ENCODE measurements at places on chromosomes 11 and 22. TPM values are rescaled to one million over a fixed set of nuclear protein-coding genes. Genes with fewer than 3 reads are reported as not detected.

GRCh38 chr11:105372206-105372605 lies 232.6 kb upstream of the CARD18 start:
- no peak for DNase-seq

DNA sequence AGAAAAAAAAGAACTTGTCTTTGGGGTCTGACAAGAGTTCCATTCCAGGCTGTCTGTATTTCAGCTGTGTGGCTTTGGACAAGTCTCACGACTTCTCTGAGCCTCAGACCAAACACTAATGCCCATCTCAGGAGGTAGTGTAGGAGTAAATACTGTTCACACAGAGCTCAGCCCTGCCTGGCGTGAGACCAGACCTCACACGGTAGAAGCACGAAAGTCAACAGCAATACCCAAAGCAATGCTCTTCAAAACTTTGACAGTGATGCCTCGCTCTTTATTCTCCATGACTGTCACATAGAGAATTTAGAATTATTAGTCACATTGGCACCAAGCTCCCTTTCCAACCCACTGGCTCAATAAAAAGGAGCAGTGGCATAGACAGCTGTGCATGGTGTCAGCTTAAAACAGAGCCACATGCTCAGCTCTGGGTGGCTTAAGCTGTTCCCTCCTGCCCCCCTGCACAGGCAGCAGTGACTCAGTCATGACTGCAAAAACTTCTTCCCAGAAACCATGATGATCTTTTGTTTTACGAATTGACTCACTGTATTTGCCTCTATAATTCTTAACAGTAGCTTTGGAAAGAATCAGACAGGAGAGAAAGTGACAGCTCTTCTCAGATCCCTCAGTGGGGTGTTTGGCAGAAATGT lies 74.0 kb upstream of the PHF21B start:
- peak; percentile 95 for DNase-seq

- DNase-seq, result peak; percentile 99
Measured at GRCh38 chr11:119509969-119510401, 87.0 kb upstream of the THY1 start.

The TRIM6 gene
- 3.6 TPM for total RNA-seq

The LRRC10B gene
- total RNA-seq, result under 0.01 TPM

The CAT gene
- 62.6 TPM for total RNA-seq

Measured in osteoblast (primary cell).